ENCODE measurements at places on chromosomes 1 and 21. TPM values are rescaled to one million over a fixed set of nuclear protein-coding genes. Genes with fewer than 3 reads are reported as not detected.

The CA6 gene
- polyA plus RNA-seq: not detected

The CDC42 gene
- 55.3 TPM for polyA plus RNA-seq

The PPFIA4 gene
- polyA plus RNA-seq: 0.10 TPM

The PTPRC gene
- polyA plus RNA-seq: 12.6 TPM

The SSR2 gene
- polyA plus RNA-seq: 387 TPM

The PGLYRP4 gene
- not detected for polyA plus RNA-seq

The NVL gene
- polyA plus RNA-seq: 10.5 TPM

The IQCC gene
- 0.79 TPM for polyA plus RNA-seq

The MATN1 gene
- polyA plus RNA-seq: 0.21 TPM

The CCDC17 gene
- polyA plus RNA-seq: 0.77 TPM

The CD1E gene
- 0.05 TPM for polyA plus RNA-seq

The PGLYRP3 gene
- polyA plus RNA-seq: not detected

The LAMTOR2 gene
- 133 TPM for polyA plus RNA-seq

The KCNE2 gene
- not detected for polyA plus RNA-seq

The DRAXIN gene
- 0.01 TPM for polyA plus RNA-seq

Data from adipose tissue (tissue), 3 donors.